ENCODE measurements at places on chromosomes 7 and 10. TPM values are rescaled to one million over a fixed set of nuclear protein-coding genes. Genes with fewer than 3 reads are reported as not detected.

ANKRD2 gene
- not detected for total RNA-seq

SERPINE1 gene
- total RNA-seq = 0.42 TPM

GTF2IRD2 gene
- 14.6 TPM for total RNA-seq

FZD8 gene
- total RNA-seq = 3.9 TPM

PRPS1L1 gene
- total RNA-seq = not detected

SEMA3E gene
- not detected for total RNA-seq

CDK14 gene
- total RNA-seq = 107 TPM

FOXP2 gene
- not detected for total RNA-seq

AZGP1 gene
- 0.44 TPM for total RNA-seq

ETV1 gene
- total RNA-seq = not detected

ADAM8 gene
- total RNA-seq = 17.6 TPM

IL15RA gene
- 7.6 TPM for total RNA-seq

ANKIB1 gene
- total RNA-seq = 42.3 TPM

UPK3BL1 gene
- total RNA-seq = 26.6 TPM

All from OCI-LY7 (cell line).